Cardiac fibroblast (primary cell): ENCODE measurements at places on chromosomes 1 and 21.
A peak's percentile ranks its signal among the peaks of the same experiment; 100 is the strongest.

GRCh38 chr1:111154021-111154999, 14.3 kb downstream of the CEPT1 start:
- no peak for DNase-seq

DNA sequence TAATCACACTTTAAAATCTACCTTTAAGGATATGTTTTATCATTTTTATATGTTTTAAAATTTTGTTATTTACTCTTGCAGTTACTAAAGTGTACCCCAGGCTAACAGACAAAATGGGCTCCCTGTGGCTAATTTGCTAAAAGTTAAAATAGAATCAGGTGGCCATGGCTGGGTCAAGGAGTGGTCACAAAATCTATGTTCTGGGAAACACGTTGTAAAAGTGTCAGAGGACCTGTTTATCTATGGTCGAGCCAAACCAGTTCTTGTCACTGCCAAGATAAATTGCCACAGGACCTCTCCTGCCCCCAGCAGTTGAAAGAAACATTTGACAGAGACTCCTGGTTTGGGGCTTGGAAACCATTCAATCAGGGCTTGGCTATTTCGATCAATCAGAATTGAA, 21.2 kb upstream of the TTLL7 start:
- DNase-seq = no peak

GRCh38 chr1:186575348-186575747, 104.9 kb downstream of the PTGS2 start:
- DNase-seq = peak; percentile 91

DNA sequence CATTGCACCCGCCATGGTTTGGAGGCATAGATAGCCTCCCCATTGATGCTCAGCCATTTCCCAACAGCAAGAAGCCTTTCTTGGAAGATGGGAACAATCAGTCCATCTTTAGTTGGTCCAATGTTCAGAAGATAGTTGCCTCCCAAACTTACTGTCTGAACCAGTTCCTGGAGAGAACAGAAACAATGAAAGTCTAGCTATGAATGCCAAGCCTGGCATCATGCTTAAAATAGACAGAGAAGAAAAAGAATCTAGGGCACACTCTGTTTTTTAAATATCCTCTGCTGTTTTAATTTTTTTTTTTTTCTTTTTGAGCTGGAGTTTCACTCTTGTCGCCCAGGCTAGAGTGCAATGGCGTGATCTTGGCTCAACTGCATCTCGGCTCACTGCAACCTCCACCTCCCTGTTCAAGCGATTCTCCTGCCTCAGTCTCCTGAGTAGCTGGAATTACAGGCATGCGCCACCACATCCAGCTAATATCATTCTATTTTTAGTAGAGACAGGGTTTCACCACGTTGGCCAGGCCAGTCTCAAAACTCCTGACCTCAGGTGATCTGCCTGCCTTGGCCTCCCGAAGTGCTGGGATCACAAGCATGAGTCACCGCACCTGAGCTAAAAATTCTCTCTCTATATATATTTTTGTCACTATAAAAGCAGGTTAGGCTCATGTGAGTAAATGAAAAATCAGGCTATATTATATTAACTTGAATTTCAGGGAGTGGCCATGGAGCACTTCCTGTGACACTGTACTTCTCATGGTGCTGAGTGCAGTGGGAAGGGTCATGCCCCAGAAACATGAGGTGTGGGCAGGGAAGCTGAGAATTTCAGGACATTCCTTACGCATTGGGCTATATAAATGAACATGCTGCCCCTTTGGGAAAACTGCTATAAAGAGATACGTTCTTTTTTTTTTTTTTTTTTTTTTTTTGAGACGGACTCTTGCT, 19.1 kb downstream of the FUCA1 start:
- DNase-seq = no peak

GRCh38 chr1:12032161-12032621, 12.9 kb downstream of the MIIP start:
- DNase-seq = no peak

- DNase-seq = no peak
Measured at GRCh38 chr1:101911894-101912293, 84.8 kb downstream of the OLFM3 start.

GRCh38 chr1:17844185-17844826, 89.2 kb downstream of the ACTL8 start:
- no peak for DNase-seq

GRCh38 chr1:43423672-43424550, 29.8 kb downstream of the HYI start:
- DNase-seq = no peak

GRCh38 chr1:201885531-201886075, 3.1 kb upstream of the SHISA4 start:
- peak; percentile 49 for DNase-seq

GRCh38 chr1:40344597-40344996, 27.5 kb upstream of the COL9A2 start:
- peak; percentile 72 for DNase-seq

DNA sequence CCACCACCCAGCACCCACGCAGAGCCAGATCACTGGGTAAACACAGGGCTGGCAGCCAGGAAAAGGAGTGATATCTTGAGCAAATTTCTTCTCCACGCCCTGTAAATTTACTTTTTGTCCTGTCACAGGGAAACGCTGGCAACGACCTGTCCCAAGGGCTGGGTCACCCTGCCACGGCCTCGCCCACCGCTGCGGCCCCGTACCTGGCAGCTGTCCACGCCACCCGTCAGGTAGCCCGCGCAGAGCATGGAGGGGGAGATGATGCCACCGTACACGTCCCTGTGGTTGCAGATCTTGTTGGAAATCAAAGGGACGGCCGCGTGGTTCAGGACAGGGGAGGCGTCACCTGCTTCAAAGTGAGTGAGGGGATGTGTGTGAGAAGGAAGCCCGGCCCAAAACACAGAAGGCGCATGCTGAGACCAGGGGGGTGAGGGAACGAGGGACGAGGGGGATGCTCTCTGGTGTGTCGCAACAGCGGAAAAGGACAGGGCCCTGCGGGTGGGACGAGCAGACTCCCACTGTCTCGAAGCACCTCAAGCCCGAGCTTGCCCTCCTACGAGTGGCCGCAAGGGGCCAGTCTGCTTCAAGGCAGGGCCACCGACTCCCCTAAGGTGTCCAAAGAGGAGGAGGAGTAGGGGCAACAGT, 10.1 kb upstream of the TFF1 start:
- no peak for DNase-seq

GRCh38 chr21:35414507-35415139, 365.5 kb upstream of the RUNX1 start:
- DNase-seq = no peak

- DNase-seq = no peak
Measured at GRCh38 chr1:7648761-7649384, 122.2 kb upstream of the VAMP3 start.

DNA sequence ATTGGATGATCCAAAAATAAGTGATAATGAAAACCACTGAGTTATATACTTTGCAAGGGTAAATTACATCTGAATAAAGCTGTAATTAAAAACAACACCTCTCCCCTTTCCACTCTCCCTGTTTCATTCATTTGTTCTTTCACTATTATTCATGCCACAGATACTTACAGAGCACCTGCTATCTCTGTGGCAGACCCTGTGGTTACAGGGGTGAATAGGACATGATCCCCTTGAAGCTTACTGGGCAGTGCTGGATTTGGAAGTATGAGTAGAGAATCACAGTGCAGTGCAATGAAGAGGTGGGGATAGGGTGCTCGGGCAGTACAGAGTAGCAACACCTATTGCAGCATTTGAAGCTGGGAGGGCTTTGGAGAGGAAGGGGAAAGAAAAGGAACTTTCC, 21.7 kb downstream of the ARV1 start:
- DNase-seq = no peak

DNA sequence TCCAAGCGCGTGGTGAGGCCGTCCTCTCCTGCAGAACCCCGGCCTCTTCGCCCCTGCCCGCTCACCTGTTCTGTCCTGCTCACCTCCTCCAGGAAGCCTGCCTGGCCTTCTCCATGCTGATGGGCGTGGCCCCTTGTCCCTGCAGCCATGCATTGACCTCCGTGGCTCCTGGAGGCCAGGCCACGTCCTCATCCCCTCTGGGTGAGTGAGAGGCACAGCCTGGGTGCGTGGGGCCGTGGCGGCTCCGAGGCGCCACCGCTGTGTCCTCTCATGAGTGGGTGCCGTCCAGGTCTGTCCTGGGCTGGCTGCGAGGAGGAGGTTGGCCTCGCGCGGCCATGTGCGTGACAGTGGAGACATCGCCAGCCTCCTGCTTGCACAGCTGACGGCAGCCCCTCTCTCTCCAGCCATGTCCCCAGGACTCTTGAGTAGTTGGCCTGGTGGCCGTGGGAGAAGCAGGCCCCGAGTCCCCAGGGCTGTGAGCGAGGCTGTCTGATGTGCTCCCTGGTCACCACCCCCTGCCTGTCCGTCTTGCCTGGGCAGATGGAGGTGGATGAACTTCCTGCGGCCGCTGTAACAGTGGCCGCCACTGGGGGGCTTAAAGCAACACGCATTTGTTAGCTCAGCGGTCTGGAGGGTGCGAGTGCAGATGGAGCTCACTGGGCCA, 58.1 kb downstream of the PRKCZ start:
- peak; percentile 64 for DNase-seq

DNA sequence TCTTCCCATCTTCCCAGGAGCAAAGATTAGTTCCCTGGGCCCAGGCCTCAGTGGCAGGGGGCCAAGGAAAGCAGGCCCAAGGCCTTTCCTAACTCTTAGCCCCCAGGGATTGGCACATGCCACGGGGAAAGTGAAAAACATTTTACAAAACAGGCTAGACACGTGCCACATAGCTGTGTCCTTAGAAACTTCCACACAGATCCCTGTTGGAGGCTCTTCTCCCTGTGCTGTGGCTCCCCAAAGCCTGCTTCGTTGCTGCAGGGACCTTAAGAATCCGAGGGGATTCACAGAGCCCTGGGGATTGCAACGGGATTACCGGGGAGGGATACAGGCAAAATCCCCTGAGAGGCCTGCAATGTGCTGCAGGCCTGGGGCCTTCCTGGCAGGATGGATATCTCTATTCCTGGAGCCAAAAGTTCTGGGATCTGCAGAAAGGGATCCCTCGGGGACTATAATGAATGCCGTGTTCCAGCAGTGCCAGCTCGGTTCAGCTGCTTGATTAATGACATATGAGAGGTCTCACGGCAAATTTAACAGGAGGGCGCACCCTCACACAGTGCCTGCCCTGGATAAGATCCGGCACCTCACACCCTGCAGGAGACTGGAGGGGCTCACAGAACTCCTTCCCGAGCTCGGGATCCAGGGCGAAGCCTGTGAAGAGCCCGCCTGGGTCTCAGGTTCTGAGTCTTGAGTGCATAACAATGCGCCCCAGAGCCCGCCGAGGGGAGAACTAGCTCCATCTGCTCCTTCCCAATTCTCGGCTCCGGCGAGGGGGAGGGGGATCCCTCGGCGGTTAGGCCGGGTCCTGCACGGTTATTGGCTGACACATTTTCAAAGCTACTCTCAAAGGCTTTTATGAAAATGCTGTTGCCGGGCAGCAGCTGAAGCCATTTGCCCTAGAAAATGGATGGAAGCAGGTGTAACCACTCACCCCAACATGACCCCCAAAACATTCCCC, 15.3 kb upstream of the RGS8 start:
- DNase-seq = no peak

DNA sequence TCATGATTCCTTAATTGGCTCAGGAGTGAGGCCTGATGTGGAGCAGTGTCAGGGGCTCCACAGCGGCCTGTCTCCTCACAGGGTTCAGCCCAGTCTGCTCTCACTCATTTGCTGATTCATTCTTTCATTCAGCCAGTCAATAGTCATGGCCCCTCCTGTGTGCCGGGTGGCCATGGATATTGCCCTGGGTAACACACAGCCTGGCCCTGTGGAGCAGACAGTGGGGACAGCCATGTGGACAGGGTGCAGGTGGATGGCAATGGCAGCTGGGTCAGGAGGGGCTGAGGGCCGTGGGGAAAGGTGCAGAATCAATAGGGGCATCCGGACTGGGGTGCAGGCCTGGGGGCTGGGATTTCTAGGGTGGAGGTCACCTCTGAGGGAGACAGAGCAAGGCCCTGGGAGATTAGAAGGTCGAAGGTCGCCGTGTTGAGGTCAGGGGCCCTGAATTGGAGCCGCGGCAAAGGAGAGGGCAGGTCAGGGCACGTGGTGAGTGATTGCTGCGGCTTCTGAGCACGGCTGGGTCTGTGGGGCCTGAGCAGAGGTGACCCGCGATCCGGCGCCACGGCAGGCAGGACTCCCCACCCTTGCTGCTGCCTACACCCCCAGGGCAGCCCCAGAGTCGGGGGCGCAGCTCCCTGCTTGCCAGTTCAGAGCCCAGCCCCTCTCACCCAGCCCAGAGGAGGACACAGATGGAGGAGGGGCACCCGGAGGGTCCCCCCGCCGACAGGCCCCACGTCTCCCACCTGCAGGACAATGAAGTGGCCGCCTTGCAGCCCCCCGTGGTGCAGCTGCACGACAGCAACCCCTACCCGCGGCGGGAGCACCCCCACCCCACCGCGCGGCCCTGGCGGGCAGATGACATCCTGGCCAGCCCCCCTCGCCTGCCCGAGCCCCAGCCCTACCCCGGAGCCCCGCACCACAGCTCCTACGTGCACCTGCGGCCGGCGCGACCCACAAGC, 33.4 kb downstream of the SLC19A1 start:
- no peak for DNase-seq

DNA sequence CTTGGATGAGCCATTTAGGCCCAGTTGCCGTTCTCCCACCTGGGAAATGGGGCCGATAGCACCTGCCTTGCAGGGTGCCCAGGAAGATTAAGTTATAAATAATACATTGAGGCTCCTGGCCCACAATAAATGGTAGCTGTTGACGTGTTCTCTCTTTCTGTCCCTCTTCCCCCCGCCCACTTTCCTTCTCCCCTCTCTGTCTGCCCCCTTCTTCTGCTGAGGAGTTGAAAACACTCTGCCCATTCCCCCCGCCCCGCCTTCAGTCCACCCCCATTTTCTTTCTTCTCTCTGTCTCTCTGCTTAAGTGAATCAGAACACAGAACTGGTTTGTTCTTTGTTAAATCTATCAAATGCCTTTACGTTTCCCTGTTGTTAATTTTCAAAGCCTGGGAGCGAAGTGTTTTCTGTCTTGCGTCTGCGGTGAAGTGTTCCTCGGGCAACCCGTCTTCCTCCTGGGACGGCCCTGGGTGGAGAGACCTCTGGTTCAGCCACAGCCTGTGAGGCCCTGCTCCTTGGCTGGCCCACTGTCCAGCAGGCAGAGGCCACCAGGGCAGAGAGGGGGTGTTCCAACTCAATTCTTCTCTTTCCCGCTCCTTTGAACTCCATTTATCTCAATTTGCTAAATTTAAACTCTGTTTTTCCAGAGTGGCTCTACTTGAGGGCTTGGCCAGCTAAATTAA, 29.3 kb upstream of the SELENON start:
- no peak for DNase-seq
